NCI-H510A (cell line): ENCODE measurements at places on chromosomes 2 and 18.

GRCh38 chr2:42980764-42981416 lies 188.5 kb upstream of the HAAO start:
- no peak for DNase-seq

DNA sequence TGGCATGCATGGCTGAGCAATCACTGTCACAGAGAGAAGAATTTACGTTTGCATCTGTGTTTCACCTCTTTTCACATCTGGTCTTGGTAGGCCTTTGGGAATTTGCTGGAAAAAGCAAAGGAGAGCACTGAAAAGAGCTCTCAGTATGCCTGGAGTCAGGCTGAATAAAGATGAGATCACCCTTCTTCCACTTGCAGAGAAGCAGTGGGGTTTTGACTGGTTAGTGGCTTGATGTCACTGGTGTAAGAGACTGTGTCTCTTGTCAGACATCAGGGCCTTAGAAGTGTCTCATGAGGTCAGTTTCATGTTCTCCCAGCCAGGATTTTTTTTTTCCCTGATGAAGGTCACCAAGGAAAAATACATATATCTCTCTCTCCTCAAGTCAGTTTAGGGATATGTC lies 353.8 kb downstream of the INSIG2 start:
- no peak for DNase-seq

DNA sequence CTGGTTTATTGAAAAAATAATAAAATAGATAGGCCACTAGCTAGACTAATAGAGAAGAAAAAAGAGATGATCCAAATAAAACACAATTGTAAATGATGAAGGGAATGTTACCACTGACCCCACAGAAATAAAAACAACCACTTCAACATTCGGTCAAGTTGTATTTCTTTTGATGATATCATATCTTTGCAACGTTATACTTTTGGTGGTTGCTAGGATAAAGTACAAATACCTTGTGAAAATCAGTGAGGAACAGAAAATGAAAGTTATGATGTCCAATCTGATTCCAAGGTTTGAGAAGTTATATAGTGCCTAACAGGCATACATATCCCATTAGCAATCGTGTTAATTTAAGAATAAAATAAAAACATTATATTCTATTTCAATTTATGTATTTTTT lies 6.6 kb upstream of the ASNSD1 start:
- no peak for DNase-seq

GRCh38 chr2:3596901-3597417 lies 2.0 kb downstream of the COLEC11 start:
- no peak for DNase-seq

DNA sequence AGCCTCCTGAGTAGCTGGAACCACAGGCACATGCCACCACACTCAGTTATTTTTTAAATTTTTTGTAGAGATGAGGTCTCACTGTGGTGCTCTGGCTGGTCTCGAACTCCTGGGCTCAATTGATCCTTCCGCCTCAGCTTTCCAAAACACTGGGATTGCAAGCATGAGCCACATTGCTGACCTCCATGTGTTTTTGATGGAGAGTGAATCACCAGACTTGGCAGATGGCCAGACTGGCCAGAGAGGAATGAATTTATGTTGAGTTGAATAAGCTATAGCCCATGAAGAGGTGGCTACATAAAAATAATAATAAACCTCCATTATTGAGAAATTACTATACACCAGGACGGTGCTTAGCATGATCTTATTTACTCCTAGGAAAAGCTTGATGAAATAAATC lies 91.5 kb downstream of the MREG start:
- no peak for DNase-seq

GRCh38 chr18:49228187-49228586 lies 232.3 kb downstream of the DYM start:
- DNase-seq = no peak

GRCh38 chr2:43268066-43268953 lies 41.9 kb upstream of the ZFP36L2 start:
- no peak for DNase-seq

- no peak for DNase-seq
These were observed 238.7 kb downstream of the STK39 start for GRCh38 chr2:168008646-168009195.

GRCh38 chr18:24023185-24023814 lies 8.7 kb downstream of the TTC39C start:
- DNase-seq = no peak

DNA sequence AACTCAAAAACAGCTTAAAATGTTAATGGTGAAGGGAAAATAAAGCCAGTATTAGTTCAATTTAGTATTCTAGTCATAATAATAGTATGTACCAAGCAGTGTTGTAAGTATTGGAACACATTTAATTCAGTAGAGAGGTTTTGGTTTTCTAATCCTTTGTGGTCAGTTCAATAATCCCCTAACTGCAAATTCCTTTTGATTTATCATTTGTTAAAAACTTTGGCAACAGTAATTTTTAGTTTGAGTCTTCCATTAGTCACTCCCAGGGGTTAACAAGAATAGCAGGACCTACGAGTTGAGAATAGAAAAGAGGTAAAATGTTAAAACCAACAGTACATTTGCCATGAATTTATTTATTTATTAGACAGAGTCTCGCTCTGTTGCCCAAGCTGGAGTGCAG lies 10.7 kb downstream of the MRPL44 start:
- DNase-seq = no peak

DNA sequence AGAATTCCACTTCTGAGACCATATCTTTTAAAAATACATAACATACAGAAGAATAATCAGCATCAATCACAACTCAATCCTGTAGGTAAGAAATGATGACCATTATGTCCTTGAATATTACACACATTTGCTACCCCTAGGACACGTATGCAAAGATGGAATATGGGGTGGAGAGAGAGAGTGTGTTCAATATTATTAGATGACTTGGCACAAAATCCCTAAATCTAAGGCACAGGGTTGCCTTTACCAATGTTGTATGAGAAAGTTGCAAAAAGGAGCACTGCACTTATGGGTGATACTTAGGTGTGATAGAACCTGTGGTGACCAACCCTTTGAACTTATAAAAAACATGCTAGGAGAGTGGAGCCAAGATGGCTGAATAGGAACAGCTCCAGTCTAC lies 326.2 kb upstream of the FSHR start:
- DNase-seq = no peak

DNA sequence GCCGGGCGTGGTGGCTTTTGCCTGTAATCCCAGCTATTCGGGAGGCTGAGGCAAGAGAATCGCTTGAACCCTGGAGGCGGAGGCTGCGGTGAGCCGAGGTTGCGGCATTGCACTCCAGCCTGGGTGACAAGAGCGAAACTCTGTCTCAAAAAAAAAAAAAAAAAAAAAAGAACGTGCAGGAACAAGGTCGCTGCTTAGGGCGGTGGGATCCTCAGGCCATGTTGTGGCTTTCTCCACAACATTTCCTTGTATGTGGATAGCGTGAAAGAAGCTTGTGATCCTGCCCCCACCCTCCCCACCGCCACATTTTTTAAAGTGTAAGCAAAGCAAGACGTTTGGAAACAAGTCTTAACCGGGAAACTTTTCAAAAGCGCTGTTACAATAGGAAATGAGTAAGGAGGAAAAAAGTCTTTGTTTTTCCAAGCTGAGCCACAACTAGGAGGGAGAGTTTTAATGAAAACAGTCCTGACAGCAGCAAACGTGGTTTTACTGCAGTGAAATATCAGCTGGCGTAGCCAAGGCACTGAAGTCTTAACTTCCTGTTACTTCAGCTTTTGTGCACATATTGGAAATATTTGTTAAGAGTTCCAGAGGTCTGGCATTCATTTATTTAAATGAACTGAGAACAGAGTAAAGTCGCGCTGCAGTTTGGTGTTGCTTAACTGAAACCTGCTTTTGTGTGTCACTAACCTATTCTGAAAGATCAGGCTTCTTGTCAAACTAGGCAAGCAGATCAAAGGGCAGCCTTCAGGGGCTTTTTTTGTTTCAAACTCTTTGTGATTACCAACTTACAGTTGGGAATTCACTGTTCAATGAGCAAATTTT lies 3.8 kb downstream of the TGIF1 start:
- DNase-seq = no peak

DNA sequence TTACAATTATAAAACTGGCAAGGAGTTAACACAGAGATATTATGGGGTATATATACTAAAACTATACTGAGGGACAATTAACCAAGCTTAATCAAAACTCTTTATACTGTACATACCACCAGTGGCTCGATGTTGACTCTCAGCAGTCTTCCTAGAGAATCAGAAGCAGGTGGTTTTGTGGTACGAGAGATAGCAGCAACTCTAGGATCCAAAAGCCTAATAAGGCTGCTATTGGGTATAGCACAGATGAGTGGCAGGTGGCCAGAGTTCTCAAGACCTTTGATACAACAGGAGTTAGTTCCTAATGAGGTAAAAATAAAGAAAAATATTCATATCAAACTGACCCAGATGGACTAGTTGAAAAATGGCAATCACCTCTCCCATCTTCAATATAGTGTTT lies 45.5 kb upstream of the COL5A2 start:
- DNase-seq = no peak

DNA sequence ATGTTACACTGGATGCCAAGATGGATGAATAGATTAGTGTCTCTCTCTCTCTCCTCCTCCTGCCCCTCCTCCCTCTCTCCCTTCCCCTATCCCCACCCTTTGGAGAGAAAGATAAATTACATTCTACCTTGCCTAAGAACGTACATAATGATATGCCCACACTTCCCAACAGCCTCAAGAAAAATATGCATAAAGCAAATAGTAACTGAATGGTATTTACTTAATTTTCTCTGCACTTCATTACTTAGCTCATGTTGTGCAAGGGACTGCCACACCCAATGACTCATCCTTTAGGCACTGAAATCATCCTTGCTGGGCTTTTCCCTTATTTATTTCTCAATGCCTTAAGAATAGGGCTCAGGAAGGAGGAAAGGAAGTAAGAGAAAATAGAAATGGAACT lies 137.3 kb upstream of the PID1 start:
- no peak for DNase-seq

DNA sequence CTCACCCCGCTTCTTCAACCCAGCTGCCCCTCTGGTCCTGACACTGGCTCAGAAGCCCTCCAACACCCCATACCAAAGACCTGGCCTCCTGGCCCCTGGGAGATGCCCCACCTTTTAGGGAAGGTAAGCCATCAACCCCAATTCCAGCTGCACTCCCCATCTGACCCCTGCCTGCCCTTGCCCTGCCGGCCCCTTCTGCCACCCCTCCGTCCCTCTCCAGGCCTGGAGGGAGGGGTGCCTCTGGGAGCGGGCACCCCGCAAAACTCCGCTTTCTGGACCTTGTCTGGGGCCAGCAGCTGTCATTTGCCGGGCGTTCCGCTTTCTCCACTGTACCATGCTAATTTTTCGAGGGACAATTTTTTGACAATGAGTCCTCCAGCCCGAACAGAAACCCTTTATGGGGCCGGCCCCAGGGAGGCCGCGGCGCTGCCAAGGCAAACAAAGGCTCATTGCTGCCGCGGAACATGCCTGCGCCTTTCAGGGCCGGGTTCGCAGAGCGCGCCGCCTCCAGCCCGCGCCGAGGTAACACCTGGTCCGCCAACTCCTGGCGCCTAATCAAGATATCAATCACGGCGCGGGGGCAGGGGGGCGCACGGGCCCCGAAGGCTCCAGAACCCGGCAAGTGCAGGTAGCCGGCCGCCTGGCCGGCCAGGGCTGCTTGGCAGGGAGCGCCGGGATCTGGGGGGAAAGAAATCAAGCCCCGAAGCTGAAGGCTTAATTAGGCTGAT lies 96.0 kb downstream of the INHBB start:
- DNase-seq = peak; percentile 71

DNA sequence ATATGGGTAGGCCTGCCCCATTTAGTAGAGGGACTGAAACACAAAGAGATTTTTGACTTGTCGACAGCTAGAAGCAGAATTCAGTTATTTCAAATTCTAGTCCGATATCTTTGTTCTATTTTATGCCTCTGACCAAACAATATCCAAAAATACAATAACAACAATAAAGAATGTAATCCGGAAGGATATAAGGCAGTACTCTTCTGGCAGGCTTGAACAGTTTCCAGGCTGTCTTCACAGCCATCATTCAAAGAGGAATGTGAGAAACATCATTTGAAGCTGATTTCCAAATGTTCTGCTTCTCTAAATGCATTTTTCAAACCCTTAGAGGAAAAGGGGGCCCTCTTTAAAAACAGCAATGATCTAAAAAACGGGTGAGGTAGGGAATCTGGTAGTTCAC lies 36.7 kb upstream of the SPTBN1 start:
- no peak for DNase-seq

GRCh38 chr2:78999406-78999805 lies 26.1 kb upstream of the REG3G start:
- DNase-seq = no peak

- DNase-seq = no peak
These were observed 25.6 kb upstream of the ZNF407 start for GRCh38 chr18:74571895-74572680.

DNA sequence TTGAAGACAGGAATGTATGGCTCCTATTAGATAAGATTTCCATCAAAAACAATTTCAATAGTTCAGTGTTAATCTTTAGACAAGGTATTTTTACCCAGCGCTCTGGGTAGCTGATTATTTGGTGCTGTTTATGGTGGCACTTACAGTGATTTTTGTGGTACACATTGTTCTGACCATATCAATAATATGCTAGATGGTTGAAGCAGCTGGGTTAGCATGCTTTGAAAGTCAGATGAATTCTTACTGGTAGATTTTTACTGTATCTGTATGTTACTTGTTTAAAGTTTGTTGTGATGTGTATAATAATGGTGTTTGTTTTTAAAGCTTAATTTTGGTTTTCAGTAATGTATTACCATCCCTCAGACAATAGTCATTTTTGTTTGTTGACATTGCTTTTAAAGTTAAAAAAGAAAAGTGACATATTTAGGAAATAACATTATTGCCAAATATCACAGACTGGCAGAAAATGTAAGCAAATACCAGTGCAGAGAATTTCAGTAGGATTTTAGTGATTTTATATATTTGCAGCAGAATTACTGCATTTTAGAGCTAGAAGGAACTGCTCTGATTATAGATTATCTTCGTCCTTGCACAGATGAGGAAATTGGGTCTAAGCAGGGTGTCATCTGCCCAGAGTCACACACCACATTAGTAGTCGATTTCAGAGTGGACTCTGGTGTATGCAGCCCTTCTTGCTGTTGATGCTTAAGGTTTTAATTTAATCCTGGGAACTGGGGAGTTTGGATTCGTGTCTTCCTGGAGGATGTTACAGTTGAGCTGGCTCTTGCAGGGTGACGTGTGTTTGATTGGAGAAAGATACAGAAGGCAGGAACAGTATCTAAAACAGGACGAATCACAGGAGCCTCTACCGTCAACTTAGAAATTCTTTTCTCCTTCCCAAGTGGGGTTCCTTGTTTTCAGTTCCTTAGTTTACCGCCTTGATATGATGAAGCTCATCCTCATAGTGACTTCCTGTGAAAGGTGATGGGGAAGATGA lies 6.6 kb downstream of the SOCS6 start:
- DNase-seq = no peak

GRCh38 chr2:121999264-121999663 lies 243.8 kb downstream of the TSN start:
- DNase-seq = no peak

GRCh38 chr2:72515696-72516095 lies 310.1 kb downstream of the EXOC6B start:
- DNase-seq = no peak

GRCh38 chr2:65049010-65049639 lies 7.1 kb upstream of the CEP68 start:
- DNase-seq = peak; percentile 68
